ENCODE measurements at places on chromosomes 2 and 18.

DNA sequence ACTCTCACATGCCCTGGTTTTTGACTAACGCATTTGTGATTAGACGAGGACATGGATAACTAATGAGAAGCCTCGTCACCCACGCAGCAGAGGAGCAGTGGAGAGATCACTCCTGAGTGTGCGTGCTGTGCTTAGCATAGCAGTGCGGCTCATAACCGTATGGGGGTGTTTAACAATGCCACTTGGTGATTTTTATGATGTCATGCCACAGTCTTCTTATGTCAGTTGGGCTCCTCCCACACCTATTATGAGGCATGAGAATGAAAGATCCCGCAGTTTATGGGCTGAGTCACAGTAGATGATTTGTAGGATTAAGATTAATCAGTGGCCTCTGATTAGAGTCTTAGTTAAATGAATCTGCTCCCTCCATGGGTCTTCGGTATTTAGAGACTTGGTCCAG lies 2.5 kb upstream of the SMIM21 start:
- DNase-seq, result no peak

DNA sequence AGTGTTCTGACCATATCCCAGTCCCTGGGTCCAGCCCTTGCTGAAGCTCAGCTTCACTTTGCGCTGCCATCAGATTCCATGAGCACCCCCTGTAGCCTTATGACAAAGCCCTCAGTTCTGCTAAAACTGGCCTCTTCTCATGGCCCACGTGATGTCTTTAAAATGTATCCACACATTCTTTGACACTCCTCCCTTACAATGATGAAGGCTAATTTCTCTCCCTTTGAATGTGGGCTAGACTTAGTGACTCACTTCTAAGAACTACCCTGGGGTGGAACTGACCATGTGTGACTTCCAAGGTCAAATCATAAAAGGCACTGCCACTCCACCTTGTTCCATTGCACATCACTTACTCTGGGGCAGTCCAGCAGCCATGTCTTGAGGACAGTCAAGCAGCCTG lies 45.4 kb upstream of the GORASP2 start:
- no peak for DNase-seq

- no peak for DNase-seq
Measured at GRCh38 chr2:168962636-168963035, 61.5 kb downstream of the G6PC2 start.

- no peak for DNase-seq
Measured at GRCh38 chr2:128301501-128301966, 17.1 kb downstream of the HS6ST1 start.

DNA sequence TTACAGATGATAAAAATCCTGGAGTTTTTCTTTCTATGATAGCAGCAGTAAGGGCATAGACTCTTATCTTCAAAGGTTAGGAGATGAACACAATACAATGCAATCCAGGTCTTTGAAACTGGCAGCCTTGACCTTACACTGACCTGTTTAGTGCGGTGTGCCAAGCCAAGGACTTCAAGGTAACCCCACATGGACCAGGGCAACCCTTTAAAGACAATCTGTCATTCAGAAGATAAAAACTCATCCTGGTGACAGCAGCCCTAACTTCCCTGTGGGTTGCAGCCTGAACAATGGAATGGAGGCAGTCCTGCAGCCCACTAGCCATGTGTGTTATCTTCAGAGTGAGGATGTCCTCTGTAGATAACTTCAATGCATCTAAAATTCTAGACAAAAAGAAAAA lies 78.1 kb downstream of the RTTN start:
- no peak for DNase-seq

- DNase-seq, result no peak
Measured at GRCh38 chr2:151887164-151887563, 58.9 kb upstream of the ARL5A start.

GRCh38 chr2:63856303-63856603 lies 14.6 kb downstream of the UGP2 start:
- DNase-seq, result peak; percentile 72

- DNase-seq, result no peak
Measured at GRCh38 chr2:108305901-108306300, 17.2 kb downstream of the SULT1C2 start.

GRCh38 chr2:105328281-105329196 lies 996 bp downstream of the TGFBRAP1 start:
- no peak for DNase-seq

GRCh38 chr2:54773838-54774237 lies 50.4 kb downstream of the EML6 start:
- DNase-seq, result no peak

DNA sequence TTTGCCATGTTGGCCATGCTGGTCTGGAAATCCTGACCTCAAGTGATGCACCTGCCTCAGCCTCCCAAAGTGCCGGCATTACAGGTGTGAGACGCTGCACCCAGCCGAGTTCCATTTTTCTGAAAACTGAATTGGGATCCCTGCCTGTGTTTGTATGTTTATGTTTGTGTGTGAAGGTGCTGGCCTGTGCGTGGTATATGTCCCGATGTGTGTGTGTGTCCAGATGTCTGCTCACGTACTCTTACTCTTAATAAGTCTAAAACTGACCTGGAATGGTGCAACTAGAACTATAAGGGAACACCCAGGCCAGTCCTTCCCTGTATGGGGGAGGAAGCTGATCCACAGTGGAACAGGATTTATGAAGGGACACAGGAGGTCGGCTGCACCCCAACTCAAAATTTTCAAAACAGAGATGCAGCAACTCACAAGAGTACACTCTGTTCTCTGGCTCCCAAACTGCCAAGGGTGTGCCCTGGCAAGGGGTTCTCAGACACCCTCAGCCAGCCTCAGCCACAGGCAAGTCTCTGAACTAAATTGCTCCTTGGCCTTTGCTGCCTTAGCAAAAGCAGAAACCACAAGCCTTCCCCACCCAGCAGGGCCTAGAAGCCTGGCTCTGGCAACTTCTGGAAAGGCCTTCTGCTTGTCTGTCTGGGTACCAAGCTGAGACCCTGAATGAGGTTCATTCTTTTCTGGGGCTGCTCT lies 36.5 kb downstream of the RHOB start:
- DNase-seq, result no peak

GRCh38 chr2:55875434-55876135 lies 48.0 kb downstream of the EFEMP1 start:
- DNase-seq, result no peak

GRCh38 chr2:179139506-179139905 lies 89.6 kb upstream of the CCDC141 start:
- DNase-seq, result no peak

DNA sequence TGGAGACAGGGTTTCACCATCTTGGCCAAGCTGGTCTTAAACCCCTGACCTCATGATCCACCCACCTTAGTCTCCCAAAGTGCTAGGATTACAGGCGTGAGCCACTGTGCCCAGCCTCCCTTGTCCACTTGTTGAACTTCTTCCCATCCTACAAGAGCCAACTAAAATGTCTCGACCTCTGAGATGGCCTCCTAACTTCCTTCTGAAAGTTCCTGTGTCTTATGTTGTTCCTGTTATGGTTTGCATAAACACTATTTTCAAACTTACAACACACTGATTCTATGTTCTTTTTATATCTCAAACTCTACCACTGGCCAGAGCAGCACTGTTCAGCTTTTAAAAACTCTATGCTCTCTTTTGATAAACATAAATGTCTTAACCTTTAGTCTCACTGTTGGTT lies 63.3 kb upstream of the UGP2 start:
- DNase-seq, result no peak

DNA sequence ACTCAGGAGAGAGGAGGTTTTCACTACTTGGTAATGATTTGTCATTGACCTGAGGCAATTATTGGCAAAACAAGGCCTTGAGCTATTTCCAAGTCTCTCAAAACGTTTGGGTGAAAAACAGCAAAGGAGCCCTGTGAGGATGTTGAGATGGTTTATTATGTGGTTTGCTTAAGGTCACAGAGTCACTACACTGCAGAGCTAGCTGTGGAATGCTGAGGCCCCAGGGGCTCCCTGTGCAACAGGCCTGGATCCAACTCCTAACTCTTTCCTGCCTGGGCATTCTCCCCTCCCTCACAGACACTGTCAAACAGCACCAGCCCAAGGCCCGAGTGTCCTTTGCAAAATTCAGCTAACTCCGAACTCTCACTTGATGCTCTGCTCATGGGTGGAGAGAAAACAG lies 754.6 kb upstream of the SOX11 start:
- DNase-seq, result no peak

GRCh38 chr2:175769200-175769599 lies 232.9 kb downstream of the LNPK start:
- DNase-seq, result no peak

DNA sequence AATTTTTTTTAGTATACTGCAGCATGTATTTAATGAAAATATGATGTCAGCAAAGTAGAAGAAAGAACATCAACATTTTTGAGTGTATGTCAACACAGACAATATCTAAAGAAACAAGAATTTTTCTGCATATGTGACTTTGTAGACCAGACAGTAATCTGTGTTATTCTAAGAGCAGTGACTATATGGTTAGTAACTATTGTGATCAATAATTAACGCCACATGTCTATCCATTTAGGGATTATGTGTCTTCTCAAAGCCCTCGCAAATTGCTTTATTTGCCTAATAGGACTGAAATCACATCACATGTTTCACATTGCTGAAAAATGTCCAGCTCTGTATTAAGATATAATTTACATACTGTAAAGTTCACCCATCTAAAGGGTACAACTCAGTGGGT lies 107.8 kb downstream of the GFPT1 start:
- no peak for DNase-seq

DNA sequence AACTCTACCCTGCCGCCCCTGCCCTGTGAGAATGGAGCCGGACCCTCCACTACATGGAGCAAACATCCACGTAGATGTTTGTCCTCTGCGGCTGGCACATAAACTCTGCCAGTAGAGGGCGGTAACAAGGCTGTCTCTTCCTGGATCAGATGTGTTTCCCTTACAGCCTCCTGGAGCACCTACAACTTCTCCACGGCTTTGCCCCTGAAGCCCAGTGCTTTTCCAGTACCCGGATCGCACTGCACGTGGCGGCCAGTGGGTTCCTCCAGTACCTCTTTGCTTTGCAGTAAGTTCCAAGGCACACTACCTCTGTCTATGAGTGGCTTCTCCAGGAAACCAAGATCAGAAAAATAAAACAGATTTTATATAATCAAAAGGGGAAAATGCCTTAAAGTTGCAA lies 651.3 kb downstream of the DCDC2C start:
- DNase-seq, result no peak

DNA sequence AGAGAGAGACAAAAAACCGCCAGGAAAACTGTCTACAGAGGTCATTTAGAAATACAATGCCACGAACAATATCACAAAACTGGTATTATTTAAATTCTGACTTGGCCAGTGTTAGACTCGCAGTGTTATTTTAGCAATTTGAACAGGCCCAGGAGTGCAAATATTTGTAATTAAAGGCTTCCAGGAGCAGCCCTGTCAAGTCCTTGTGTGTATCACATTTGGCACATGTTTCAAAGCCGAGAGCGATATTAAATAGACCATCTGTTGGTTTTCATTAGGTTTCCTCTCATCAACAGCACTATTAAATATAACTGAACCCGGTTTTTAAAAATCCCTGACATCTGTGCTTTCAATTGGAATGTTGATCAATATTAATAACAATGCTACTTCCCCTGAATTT lies 656.9 kb downstream of the TSN start:
- DNase-seq, result no peak

- DNase-seq, result no peak
Measured at GRCh38 chr2:238894950-238895298, 47.0 kb downstream of the TWIST2 start.

DNA sequence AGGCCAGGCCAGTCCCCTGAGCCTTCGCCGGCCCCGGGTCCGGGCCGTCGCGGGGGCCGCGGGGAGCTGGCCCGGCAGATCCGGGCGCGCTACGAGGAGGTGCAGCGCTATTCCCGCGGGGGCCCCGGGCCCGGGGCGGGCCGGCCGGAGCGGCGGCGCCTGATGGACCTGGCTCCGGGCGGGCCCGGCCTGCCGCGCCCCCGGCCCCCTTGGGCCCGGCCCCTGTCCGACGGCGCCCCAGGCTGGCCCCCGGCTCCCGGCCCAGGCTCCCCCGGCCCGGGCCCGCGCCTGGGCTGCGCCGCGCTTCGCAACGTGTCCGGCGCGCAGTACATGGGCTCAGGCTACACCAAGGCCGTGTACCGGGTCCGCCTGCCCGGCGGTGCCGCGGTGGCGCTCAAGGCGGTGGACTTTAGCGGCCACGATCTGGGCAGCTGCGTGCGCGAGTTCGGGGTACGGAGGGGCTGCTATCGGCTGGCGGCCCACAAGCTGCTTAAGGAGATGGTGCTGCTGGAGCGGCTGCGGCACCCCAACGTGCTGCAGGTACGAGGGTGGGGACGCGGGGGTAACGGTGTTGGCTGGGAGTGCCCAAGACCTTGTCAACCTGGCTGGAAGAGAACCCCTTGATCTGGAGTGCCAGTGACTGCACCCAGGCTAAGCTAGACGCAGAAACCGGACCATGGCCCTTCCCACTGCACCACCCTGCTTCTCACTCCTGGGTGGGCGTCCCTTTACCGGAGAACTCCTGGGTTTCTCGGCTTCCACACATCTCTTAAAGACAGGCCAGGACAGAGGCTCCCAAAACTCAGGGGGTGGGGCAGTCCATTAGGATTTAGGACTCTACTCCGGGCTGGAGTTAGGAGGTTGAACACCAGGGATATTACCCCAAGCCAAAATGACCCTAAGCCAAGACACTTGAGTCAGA lies 739 bp downstream of the PKDCC start:
- no peak for DNase-seq

DNA sequence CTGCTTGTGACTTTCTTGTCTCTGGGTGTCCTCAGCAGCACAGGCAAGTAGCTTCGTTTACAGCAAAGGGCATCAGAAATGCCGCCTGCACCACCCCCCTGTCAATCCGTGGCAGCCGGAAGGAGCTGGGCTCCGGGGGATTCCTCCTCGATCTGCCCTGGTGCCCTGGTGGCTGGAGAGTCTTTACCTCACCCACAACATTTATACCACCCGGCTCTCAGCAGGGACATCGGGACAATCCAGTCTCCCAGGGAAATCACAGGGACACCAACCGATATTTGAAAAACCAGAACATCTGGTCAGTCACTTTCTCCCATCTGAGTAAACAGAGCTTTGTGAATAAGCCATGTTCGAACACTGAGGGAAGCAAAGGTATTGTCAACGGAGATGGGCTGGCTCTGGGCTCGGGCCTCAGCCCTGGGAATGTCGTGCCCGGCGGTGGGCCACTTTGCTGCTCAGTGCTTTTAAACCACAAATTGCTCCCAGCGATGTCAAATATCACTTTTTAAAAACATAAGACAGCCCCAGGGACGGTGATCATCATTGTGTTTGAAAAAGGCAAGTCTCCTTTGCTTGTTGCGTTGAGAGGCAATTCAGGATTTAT lies 210.0 kb upstream of the SALL3 start:
- DNase-seq, result no peak

GRCh38 chr18:55300936-55301531 lies 287.0 kb downstream of the TCF4 start:
- DNase-seq, result no peak

- DNase-seq, result no peak
Measured at GRCh38 chr18:76958692-76959341, 136.5 kb downstream of the ZNF236 start.

DNA sequence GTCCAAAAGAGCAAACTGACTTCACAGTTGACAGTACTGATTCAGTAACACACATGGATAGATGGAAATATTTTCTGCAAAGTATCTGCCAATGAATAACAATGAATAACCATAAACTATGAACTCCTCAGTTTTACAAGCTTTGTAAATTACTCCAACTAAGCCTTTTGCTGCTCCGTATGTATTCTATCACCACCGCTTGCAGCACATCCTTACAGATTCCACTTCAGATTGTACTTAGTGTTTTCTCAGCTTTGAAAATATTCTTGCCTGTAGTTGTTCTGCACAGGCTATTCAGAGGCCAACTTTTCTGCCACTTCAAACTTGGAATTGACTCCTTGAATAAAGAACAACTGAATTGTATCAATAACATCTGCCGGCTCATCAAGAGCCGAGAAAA lies 36.2 kb downstream of the TLK1 start:
- DNase-seq, result no peak

GRCh38 chr2:97948926-97949325 lies 46.8 kb downstream of the TMEM131 start:
- no peak for DNase-seq

Measured in T-cell (primary cell).